ENCODE measurements at places on chromosomes 1 and 21.

DNA sequence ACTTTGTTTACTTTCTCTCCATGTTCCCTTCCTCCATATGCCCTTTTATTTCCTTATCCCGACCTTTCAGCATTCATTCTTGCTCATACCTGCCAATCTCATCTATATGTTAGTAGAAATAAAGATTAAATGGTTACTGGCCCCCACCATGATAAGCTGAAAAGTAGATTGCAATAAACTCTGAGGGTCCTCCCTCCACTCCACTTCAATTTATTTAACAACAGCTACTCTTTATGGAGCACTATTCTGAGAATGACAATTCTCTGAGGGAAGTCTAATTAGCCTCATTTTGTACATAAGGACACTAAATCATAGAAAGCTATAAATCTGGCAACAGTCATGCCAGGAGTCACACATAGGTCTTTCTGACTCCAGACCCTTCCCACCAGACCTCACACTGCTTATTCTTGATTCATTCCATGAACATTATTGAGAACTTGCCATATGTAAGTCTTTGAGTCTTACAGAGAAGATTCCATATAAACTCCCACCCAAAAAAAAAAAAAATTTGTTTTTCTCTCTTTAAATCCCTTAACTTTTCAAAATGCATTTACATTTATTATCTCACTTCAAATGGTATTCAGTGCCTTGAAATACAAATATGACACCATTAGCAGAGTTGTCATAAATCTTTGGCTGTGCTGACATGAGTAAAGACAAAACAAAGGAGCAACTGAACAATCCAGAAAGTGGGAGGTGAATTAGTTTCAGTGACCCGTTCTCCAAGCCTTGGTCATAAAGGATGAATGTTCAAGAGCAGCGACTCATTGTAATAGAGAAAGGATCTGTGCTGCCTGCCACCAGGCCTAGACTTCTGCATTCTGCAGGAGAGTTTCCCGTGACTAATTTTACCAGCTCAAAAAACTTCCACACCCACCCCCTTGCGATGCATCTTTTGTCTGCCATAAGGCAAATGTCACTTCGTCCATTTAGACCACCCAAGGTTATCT, 28.5 kb downstream of the PALMD start:
- no peak for DNase-seq

DNA sequence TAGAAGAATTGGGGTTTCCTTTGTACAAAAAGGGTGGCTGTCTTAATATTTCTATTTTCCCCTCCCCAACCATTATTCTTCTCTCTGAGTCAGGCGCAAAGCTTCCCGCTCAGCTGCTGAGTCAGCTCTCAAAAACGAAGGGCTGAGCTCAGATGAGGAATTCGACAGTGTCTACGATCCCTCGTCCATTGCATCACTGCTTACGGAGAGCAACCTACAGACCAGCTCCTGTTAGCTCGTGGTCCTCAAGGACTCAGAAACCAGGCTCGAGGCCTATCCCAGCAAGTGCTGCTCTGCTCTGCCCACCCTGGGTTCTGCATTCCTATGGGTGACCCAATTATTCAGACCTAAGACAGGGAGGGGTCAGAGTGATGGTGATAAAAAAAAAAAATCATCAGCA, 3.0 kb upstream of the TUFT1 start:
- DNase-seq, result no peak

DNA sequence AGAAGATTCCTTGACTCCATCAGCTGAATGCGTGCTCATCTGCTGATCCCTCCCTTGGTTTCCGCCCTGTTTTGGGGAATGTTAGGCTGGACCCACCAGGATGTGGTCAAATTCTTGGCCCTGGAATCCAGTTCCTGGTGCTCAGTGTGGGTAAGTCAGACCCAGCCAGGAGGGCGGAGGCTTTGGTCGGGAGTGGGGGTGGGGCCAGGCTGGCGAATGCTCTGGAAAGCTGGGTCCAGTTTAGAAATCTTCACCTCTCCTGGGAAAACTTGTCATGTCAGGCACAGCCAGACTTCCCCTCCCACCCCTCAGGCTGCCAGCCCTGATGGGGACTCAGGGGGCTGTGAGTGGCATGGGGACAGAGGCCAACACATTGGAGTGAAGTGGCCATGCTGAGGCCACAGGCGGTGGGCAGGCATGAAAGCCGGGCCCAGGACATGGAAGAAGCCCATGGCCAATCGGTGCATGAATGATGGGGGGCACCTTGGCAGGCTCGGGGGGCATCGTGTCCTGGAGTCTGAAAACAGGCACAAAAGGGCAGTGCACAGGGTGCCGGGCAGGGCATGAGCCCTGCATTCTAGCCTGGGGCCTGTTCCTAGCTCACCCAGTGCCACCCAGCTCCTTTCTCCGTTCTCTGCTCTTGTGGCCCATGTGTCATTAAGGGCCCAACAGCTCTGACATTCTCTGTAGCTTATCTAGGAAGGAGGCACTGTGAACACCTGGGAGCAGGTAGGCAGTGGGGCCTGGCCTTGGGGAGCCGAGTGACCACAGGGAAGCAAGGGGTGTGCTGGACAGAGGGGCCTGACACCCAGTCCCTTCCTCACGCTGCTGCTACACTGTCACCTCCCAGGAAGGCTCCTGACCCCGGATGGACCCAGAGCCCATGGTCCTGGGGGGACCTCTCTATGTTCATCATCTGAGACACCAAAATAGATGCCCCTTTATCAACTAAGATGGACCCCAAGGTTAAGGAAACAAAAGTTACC, 14.6 kb upstream of the PADI1 start:
- DNase-seq, result no peak

DNA sequence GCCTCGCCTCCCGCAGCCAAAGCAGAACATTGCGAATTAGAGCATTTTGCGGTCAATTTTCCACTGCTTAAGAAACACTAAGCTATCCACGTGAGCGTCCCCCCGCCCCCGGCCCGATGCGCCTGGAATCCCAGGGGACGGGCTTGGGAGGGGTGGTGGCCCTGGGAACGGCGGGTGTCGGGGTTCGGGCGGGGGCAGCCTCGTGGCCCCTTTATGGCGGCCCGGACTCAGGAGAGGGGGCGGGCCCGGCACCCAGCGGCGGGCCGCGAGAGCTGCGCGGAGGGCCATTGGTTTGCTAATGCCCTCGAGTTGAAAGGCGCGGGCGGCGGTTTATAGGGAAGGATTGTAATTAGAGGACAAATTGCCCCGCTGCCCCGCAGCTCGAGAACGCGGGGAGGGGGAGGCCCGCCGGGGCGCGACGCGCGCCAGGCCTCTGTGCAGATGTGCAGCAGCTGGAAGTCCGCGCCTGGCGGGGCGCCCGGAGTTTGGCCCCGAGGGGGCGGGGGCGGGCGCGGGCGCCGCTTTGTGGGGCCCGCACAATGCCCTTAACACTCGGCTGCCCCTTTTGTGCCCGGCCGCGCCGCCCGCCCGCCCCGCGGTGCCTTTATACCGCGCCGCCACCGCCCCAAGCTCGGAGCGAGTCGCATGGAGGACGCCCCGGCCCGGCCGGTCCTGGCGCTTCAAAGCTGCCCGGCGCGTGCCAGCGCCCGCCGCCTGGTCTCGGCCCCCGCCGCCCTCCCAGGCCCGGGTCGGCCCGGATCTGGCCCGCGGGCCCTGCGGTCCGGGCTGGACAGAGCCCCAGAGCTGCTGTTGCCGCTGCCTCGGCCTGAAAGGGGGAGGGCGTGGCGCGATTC, 1.9 kb upstream of the HES3 start:
- DNase-seq, result no peak

DNA sequence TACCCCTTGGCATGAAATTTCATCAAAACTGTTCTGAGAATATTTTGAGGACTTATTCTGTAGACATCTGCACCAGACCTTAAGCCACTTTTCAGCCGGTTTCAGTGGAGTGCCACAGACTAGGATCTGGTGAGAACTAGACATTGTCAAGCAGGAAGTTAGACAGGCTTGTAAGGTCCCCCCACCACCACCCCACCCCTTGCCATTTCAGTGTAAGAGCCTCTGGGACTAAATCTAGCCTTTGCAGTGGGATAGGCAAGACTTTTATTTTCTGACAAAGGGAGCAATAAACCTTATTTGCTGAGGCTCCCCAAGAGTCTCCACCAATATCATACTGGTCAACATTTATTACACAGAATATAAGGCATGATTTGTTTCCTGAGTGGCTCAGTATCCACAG, 77.9 kb upstream of the EXO1 start:
- DNase-seq, result no peak

DNA sequence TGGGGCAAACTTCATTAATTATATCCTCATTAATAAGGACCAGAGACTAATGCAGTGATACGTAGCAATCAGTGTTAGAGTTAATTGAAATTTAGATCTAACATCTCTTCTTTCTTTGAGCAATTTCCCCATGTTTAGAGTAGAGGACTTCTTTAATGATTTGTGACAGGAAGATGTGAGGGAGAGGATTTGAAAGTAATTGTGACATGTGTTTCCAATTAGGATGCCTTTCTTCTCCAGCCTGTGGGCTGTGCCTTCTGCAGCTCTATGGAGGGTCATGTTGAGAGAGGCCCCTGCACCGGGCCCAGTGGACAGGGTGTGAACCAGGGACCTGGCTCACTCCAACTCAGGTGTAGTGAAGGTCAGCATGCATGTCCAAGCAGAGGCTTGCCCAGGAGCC, 103.0 kb downstream of the GREM2 start:
- DNase-seq, result no peak

DNA sequence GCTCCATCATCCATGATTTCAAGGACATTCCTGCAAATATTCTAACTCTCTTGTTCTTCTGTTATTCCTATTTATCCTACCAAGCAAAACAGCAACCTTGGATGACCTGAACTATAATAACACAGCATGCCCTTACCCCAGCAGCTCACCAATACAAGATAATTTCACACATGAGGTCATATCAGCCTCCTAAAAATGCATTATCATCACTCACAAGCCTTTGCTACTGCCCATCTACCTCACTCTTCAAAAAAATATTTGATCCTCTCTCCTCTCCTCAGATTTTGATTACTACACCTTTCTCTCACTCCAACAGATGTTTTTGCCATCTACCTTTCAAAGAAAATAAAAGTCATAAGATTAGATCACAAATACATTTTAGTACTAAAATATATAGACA, 777.6 kb upstream of the NCAM2 start:
- DNase-seq, result no peak

DNA sequence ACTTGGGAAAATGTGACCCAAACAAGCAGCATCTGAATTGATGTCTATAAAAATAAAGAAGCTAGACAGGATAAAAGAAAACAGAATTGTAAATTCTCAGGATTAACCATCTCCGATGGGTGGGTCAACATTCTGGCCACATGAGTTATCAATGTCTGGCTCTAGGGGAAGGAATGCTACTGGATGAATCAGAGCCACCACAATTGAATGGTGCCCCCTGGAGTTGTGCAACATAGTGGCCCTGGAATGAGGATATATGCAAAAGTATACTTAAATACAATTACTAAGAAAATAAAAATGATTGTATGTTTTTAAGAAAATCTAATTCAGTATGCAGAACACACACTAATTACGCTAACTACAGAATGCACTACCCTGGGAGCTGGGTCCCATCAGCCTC, 185.6 kb downstream of the TGFBR3 start:
- DNase-seq, result no peak

- DNase-seq, result peak; percentile 54
Observed at GRCh38 chr1:34984793-34985608, at the start of gene TMEM35B. TMEM35B (minus strand) TSS chr1:34985347; CDS start chr1:34985305, 42 bp downstream.

DNA sequence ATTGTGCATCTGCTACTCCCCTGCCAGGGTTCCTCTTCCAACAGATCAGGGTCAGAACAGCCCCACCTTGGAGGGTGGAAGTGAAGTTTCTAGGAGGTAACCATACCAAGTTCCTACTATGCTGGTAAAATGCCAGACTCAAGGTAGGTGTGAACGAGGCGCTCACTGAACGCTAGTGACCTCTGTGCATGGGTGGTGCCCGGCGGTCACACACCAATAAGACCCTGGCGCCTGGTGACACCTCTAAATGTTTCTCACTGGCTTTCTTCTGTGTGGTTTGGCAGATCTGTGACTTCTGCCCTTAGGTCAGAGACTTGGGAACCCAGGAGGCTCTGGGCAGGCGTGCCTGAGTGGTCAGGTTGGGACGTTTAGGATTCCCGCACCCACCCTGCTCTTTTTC, 55.9 kb downstream of the TMCO4 start:
- no peak for DNase-seq

- DNase-seq, result no peak
Observed at GRCh38 chr1:237542525-237543418, 347.9 kb downstream of the ZP4 start.

- DNase-seq, result no peak
Observed at GRCh38 chr1:1990222-1990621, 13.4 kb downstream of the CFAP74 start.

- DNase-seq, result no peak
Observed at GRCh38 chr21:32604464-32604863, 7.7 kb downstream of the CFAP298 start.

GRCh38 chr1:46455951-46456350, 33.7 kb upstream of the DMBX1 start:
- no peak for DNase-seq

DNA sequence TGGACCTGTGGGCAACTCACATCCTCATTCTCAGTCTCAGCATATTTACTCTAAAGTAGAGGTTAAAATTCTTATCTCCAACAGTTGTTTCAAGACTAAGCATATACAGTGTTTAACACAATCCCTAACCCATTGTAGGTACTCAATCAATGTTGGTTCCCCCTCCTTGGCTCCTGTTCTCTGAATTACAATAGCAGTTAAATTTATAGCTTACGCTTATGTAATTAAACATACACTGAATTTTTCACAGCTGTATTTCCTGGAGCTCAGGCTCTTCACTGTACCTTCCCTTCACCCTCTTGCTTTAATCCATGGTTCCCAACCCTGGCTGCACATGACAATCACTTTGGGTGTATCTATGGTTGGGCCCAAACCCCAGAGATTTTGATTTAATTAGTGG, 89.4 kb downstream of the LPAR3 start:
- DNase-seq, result no peak

GRCh38 chr1:14929547-14930246, 223.8 kb upstream of the TMEM51 start:
- no peak for DNase-seq

GRCh38 chr1:61746813-61747212, 4.5 kb downstream of the PATJ start:
- no peak for DNase-seq
